ENCODE measurements at places on chromosomes 1 and 21. TPM values are rescaled to one million over a fixed set of nuclear protein-coding genes. Genes with fewer than 3 reads are reported as not detected.

The HIVEP3 gene
- total RNA-seq, result 3.0 TPM

The PDZK1IP1 gene
- 0.30 TPM for total RNA-seq

The EFNA3 gene
- 13.6 TPM for total RNA-seq

The SDC3 gene
- total RNA-seq, result 120 TPM

The LYPD8 gene
- not detected for total RNA-seq

The KCTD3 gene
- 85.5 TPM for total RNA-seq

The TFF2 gene
- not detected for total RNA-seq

The DNASE2B gene
- total RNA-seq, result 0.22 TPM

The CLCNKB gene
- total RNA-seq, result 1.9 TPM

The KCNE1 gene
- 2.2 TPM for total RNA-seq

The WLS gene
- 90.4 TPM for total RNA-seq

The PLPPR5 gene
- total RNA-seq, result 4.5 TPM

DNA sequence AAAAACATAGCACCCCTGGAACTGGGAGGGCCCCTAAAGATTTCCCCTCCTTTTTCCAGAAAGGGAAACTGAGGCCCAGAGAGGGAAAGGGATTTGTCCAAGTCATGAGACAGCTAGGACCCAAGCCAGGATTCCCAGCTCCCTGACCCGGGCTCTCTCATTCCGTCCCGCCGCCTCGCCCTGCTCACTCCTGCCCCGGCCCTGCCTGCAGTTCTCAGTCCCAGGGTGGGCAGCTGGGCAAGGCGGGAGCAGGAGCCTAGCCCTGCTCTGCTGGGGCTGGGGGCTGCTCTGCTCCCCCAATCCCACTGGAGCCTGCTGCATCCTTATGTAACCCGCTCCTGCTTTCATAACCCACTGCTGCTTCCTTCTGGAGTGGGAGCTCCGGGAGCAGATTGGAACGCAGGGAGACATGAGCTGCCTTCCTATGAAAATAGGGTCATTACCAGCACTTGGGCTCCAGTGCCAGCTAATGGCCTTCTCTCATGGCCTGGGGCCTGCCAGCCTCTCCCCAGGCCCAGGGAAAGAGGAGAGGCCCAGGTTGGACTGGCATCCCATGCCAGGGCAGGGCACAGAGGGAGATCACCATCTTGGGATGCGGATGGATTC is 84.5 kb downstream of the CAMK2N1 start:
- no peak for DNase-seq

GRCh38 chr1:77416692-77417450 is 135.1 kb downstream of the AK5 start:
- DNase-seq, result no peak

DNA sequence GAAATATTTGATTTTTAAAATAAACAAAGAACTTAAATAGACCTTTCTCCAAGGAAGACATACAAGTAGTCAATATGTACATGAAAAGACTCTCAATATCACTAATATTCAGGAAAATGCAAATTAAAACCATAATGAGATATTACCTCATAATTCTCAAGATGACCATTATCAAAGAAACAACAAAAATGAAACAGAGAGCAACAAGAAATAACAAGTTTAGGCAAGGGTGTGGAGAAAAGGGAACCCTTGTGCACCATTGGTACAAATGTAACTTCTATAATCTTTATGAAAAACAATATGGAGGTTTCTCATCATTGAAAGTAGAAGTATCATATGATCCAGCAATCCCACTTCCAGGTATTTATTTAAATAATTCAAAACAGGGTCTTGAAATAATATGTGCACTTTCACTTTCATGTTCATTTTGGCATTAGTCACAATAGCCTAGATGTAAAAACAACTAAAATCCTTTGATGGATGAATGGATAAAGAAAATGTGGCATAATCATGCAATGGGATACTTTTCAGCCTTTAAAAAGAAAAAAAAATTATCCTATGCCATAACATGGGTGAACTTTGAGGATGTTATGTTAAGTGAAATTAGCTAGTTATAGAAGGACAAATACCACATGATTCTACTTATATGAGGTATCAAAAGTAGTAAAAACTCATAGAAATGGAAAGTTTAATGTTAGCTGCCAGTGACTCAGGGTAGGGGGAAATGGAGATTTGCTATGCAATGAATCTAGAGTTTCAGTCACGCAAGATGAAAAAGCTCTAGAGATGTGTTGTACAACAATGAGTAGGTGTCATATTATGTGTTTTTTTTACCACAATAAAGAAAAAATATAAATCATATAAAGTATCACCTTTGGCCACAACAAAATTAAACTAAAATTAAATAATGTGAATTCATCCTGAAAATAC is 114.5 kb upstream of the LYPLAL1 start:
- no peak for DNase-seq

DNA sequence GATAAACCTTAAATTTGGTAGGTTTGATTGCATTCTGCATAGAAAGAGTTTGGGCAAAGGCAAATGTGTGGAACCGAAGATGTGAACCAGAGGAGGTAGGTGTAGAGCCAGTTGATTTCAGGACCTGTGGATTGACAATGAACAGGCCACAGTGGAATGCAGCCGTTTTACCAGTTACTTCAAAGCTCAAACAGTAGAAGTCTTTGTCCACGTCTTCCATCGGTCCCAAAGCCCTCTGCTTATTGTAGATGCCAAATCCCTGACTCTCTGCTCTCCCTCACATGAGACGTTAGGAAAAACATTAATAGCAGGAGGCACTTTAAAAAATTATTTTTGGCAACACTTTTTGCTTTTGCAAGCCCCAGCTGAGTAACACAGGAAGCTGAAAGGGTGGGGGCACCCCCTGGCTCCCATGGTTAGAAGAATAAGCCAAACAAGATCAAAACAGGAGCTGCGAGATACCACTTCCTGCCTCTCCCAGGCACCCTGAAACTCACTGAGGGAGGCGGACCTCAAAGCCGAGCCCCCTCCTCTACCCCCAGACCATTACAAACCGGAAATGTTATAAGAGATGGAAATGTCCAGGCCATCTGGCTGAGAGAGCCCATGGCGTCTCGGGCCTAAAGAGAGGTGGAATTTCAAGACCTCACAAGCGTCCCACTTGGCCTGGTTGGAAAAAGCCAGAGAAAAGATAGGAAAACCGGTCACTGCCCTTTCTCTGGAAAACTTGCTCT is 13.5 kb downstream of the TRAF3IP3 start:
- DNase-seq, result peak; percentile 69

DNA sequence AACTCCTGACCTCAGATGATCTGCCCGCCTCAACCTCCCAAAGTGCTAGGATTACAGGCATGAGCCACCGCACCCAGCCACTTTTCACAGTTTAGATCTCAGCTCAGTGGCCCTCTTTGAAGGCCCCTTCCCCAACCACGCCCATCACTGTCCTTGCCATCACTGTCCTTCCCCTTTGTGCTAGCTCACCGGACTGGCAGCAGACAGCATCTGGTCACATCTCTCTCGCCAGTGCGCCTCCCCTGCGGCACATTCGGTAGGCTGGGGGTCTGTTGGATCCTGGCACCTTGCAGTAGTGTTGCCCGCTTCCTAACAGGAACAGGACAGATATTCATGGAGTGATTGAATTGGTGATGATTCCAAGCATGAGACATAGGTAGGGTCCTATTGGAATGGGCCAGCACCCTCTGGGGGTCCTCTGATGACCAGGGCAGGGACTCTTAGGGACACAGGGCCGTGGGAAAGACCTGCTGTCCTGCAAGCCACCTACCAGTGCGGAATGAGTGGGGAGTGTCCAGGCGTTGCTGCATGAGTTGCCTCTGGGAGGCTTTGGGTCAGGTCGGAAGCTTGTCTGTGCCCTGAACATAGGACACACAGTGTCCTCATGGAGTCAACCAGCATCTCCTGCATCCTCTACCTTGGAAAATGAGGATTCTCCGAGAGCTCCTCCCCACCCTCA is 178.8 kb upstream of the VAMP3 start:
- no peak for DNase-seq

- DNase-seq, result no peak
Measured at GRCh38 chr1:33973799-33974545, 110.1 kb downstream of the HMGB4 start.

GRCh38 chr21:43763901-43764523 is 12.1 kb downstream of the CSTB start:
- no peak for DNase-seq

GRCh38 chr1:21366288-21366687 is 73.6 kb upstream of the NBPF3 start:
- DNase-seq, result no peak

DNA sequence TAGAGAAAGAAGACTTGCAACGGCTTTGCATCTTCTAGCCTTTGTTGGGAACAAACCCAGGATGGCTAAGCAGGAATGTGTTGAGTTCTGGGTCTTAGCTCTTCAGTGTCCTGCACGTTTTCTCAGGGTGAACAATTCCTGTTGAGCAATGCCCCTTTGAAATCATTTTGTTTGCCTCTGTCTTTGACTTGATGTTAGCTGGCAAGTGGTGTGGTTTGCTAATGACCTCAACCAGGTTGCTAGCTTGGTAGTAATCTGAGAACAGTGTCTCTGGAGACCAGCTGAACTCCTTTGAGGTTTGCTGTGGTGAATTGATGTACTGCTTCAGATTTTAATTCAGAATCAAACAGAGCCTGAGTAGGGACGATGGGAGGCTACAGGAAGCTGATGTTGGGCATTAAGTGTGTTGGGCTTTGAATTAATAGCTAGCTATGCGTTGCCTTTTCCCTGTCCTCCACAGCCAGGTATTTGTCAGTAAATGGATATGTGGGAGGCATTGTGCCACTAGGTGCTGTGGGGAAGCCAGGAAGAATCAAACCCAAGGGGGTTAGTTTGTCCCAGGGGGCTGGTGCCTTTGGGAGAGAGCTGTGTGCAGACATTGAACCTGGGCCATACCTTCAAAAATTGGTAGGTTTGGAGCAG is 23.3 kb upstream of the SRSF10 start:
- DNase-seq, result no peak

GRCh38 chr1:111656086-111657017 is 36.8 kb downstream of the RAP1A start:
- peak; percentile 64 for DNase-seq

GRCh38 chr1:6065093-6065858 is 19.6 kb downstream of the KCNAB2 start:
- no peak for DNase-seq

DNA sequence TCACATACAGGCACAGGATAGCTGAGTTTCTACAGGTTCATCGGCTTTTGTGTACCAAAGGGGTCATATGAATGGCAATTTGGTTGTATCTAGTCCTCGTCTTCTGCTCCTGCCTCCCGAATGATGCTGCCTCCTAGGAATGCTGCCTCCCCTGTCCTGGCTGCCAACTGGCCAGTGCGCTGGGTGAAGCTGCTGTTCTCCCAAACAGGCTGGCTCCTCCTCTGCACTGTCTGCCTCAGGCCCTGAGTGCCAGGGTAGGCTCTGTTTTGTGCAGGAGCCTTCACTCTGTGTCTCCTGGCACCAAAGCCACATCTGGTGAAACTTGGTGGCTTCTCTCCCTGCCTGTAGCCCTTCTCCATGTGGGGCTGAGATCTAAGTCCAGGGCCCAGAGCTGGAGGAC is 60.3 kb downstream of the RHOU start:
- DNase-seq, result no peak

- no peak for DNase-seq
Measured at GRCh38 chr1:218135371-218135770, 149.7 kb upstream of the RRP15 start.

DNA sequence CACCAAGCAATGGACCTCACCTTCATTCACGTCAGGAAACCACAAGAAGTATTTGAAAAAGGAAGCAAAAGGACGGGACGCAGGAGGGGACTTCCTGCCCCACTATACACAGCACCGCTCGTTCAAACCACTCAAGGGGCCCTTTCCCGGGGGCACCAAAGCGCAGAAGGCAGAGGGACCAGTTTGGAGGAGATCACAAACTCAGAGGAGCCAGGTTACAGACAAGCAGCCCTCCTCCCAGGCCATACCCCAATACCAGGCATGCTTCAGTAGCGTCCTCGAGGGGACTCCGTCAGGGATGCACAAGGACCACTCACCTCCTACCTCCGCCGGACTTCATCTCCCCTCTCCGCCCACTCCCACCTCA is 685 bp downstream of the CRTC2 start:
- DNase-seq, result no peak

DNA sequence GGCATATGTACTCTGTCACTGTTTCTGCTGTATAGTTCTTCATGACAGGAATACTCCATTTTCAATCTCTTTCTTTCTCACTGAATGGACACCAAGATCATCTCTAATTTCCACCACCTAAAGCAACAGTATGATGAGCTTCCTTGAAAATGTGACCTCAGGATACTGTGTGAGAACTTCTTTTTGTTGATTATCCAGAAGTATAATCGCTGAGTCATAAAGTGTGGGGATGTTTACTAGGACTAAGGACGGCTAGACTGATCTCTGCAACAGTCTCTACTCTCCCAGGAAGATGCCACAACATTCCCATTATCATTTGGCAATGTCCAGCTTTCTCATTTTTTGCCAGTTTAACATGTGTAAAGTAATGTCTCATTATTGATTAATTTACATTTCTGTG is 70.3 kb downstream of the TNFSF18 start:
- no peak for DNase-seq

DNA sequence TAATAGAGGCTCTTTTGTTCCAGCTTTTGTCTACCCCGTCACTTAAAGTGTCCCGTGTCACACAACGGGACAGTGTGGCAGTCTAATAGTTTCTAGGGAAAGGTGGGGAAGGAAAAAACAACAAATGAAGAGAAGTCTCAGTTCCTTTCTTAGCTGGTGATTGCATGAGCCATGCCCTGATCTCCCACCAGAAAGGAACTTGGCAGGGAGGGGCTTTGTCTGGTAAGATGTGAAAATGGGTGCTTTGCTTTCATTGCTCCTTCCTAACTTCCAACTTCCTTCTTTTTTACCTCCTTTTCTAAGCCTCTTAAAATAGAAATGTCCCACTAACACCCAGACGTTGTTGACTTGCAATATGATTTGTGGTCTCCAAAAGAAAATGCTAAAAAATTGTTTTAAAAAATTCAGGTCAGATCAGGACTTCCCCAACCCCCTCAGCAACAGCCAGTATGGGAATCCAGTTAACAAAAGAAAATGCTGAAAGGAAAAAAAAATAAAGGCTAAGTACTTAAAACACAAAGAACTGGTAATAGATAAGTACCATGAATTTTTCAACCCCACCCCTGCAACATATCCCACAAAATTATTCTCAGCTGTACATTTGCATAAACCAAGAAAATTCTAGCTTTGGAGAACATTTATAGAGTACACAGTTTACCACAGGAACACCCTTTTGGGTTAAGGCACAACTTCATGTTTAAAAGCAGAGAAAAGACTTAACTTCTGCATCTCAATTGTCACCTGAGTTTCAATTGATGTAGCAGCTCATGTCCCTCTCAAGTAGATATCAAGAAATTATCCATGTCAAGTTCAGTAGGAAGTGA is 106.2 kb downstream of the NIBAN1 start:
- DNase-seq, result no peak

GRCh38 chr1:228150461-228151179 is 890 bp downstream of the GJC2 start:
- DNase-seq, result no peak

All from spinal cord (tissue), 10 donors.